Cardiac septum (tissue), 1 donor: ENCODE measurements at places on chromosomes 3 and 15. TPM values are rescaled to one million over a fixed set of nuclear protein-coding genes. Genes with fewer than 3 reads are reported as not detected.

Gene GOLGA8H
- total RNA-seq: 1.7 TPM

Gene EPHA3
- total RNA-seq: 9.2 TPM

Gene SNRPA1
- total RNA-seq: 26.0 TPM

DNA sequence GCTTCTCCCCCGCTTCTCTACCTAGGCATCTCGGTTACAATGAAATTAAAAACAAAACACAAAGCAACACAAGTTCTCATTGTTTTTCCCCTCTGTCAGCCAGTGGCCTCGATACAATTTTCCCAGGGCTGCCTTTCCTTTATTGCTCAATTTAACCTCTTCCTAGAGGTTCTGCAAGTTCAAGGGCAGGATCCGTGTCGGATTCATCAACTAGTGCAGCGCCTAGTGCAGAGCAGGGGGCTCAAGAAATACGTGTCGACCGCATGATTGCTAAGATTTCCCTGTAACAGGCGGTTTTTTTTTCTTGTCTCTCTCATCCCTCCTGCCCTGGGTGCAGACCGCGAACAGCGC is 1.4 kb upstream of the BHLHE40 start:
- no peak for DNase-seq

- DNase-seq: peak; percentile 43
These were observed 66.9 kb upstream of the SLC6A1 start for GRCh38 chr3:10925436-10926255.

DNA sequence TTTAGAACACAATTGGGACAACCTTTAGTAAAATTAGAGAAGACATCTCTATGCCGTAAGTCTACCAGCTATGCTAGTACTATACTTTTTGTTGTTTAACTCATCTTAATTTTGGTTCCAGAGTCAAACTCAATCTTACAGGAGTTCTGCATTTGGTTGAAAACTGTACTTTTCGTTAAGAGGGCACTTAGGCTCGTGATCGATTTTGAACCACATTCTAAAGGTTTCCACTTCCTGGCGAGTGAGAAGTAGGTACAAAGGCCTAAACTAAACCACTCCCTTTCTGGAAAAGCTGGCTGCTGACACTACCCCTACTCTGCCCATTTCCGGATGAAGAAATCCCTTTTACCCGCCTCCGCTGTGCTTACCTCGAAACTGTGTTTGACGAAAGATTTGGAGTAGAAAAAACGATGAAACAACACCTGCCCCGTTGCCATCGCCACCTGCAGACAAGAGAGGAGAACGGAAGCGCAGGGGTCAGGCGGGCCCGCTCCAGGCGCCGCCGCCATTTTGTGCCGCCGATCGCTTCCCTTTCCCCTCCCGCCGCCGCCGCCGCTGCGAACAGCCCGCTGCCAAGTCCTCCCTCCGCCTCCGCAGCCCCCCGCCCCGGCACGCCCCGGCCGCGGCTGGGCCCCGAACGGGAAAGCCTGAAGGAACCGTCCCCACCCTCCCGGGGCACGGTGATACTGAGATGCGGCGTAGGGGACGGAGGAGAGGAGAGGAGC is 748 bp downstream of the CCNL1 start:
- DNase-seq: peak; percentile 87

GRCh38 chr15:78101423-78102105 is 9.2 kb downstream of the SH2D7 start:
- DNase-seq: no peak

DNA sequence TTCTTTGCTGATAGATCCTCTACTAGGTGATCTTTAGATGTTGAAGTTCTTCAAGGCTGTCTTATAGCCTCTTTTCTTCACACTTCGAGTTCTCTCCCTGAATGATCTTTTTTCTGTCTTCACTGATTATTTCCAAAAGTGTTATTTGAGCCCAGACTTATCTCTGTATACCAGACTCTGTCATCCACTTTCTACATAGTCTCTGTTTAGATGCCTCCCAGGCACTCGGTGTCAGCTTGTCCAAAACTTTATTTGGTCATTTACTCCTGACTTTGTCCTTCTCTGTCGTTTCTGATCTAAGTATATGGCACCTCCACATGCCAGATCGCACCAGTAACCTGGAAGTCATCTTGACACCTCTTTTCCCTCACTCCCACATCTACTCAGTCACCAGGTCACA is 27.6 kb downstream of the KLHL18 start:
- no peak for DNase-seq

DNA sequence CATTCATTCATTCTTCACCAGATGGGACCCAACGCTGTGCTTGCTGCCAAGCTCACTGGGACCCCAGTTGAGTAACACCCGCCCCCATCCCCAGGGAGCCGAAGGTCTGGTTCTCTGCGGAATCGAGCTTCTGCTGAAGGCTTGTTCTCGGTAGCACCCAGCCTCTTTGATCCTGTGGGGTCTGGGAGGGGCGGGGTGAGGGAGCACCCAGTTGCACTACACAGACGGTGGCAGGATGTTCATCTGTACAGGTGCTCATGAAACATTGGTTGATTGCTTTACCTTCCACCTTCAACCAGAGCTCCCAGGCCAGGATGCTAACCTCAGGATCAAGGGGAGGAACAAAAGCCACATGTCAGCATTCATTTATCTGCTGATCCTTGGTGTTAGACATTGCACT is 77.7 kb upstream of the RGMA start:
- DNase-seq: no peak

DNA sequence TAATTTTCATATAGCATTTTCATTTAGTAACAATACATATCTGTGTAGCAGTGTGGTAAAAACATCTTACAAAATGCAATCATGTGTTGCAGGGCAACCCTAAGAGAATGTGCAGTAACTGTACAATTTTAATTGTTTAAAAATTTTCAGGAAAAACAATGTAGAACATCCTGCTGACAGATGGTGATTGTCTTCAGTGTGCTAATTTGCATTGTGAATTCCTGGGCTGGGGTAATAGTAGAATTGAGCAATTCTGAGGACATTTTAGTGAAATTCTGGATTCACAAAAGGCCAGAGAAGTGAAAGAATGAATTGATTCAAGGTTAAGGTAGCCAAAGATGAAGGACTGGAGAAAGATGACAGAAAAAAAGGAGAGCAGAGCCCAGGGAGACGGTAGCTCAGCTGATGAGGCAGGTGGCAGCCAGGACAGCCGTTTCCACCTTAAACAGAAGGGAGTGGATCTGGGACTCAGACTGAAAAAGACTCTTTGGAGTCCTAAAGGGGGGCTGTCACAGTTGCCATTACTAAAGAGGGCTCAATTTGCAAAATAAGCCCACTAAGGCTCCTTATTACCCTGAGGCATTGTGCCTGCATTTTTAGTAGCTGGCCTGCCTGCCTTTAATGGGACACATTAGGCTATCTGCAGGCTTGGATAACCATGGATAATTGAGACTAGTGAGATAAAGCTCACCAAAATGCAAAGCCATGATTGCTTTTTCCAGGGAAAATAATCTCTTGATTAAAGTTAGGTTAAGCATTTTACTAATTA is 8.6 kb downstream of the MAP3K13 start:
- DNase-seq: no peak

- no peak for DNase-seq
These were observed 70.1 kb downstream of the UQCC5 start for GRCh38 chr3:52606373-52607085.

- DNase-seq: no peak
These were observed 34.7 kb upstream of the SYNM start for GRCh38 chr15:99070208-99070607.

DNA sequence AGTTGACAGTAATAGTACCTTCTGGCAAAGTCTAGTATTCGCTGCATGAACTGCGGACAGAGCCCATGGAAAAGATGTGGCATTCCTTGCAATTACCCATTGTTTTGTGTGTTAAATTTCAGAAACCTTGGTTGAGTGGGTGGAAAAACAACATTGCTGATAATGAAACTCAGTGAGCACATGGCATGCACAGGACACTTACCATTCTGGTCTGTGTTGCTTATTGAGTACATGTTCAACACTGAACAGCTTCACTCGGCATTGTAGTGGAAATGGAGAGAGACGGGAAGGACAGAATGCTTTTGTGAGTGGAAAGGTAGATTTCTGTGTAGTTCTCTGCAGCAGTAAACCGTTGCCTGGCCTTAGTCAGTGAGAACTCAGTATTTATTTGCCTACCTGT is 165.3 kb downstream of the FNDC3B start:
- no peak for DNase-seq

GRCh38 chr15:79071901-79072300 is 18.7 kb downstream of the RASGRF1 start:
- DNase-seq: no peak

DNA sequence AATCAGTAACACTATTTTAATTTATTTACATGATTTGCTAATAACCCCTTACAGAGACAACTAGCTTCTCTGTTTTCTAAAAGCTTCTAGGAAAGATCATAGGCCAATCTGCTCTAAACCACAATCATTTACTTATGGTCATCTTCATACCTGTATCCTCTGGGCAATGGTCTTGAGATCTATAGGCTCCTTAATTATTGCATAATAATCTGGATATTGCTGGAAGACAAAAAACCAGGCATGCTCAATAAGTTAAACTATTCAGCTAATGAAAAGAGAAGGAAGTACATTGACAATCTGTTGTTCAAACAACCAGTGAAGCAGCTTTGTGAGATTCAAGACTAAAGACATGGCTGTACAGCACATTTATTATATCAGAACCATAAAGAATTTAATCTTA is 34.1 kb downstream of the PBRM1 start:
- no peak for DNase-seq

DNA sequence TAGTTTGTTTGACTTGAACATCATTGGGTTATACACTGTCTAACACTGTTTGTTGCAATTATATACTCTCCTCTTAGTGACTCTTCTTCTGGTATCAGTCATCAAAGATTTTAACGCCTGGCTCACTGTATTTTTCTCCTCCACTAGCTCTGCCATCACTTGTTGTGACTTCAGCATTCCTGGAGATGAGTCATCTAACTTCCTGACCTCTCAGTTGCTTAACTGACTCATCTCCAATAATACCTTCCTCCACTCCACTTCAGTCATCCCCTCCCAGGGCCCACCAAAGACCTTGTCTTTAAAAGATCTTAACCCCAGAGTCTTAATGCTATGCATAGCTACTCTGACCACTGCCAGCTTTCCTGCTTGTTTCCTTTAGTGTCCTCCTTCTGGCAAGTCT is 28.6 kb upstream of the CLSTN2 start:
- DNase-seq: no peak
